Type B pancreatic cell (in vitro differentiated cells): ENCODE measurements at places on chromosomes 7 and 10. TPM values are rescaled to one million over a fixed set of nuclear protein-coding genes. Genes with fewer than 3 reads are reported as not detected.

DNA sequence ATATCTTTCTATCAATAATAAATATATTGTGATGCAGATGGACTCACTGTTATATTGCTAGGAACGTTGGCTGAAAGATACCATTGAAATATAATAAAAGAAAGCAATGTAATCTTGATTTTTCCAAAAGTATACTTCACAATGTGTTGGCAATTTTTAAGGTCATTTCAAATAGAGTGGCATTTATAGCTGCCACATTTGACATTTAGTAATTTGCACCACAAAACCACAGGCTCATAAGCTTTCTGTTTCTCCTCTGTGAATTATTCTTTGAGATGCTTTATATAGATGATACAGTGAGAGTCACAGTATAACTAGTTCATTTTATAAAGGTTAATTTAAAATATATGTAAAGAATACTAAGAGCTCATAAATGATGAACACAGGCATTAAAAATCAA lies 44.6 kb downstream of the TMEM168 start:
- DNase-seq = no peak

GRCh38 chr10:90644165-90644564 lies 213.7 kb downstream of the HTR7 start:
- no peak for DNase-seq

GRCh38 chr7:73721377-73721817 lies 1.9 kb upstream of the STX1A start:
- no peak for DNase-seq

DNA sequence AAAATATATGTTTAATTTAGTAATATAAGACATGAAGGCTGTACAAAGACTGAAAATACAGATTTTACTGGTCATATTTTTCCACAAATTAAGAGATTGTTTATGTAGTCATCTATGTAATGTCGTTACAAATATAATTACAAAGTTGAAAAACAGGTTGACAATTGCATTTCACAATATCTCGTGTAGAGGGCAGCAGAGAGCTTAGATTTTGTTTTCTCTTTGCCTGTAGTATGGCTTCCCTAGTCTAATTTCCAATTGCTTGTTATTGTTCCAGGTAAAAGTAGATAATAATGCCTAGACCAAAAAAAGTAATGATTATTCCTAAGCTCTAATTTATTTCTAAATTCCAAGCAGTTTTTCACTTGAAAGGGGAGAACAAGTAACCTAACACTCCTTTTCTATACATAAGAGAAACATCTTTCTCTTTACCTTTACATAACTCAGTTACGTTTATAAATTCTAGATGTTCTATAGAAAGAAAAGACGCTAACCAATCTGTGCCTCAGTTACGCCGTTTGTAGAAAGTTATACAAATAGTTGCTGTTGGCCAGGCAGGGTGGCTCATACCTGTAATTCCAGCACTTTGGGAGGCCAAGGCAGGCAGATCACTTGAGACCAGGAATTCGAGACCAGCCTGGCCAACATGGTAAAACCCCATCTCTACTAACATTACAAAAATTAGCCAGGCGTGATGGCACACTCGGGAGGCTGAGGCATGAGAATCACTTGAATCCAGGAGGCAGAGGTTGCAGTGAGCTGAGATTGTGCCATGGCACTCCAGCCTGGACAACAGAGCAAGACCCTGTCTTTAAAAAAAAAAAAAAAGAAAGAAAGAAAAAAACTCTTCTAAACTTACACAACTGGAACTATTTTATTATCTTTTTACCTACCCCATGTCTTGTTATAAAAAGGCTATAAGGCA lies 30.0 kb downstream of the NET1 start:
- DNase-seq = no peak

DNA sequence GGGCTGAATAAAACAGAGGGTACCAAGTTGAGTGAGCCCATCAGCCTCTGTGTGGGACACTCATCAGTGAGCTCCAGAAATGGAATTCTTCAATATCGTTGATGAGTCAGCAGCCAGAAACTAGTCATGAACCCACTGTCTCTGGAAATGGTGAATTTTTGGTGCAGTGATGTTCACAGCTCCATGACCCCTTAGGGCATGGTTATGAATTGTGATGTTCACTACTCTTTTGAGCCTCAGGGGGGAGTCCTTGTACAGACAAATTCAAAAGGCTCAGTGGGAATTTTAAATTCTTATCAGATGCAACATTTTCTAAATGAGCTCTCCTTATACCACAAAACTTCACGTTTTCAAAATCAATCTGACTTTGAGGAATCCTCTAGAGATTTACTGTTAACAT lies 335.7 kb downstream of the PHTF2 start:
- no peak for DNase-seq

- DNase-seq = no peak
Measured at GRCh38 chr7:131108212-131108940, 219.3 kb upstream of the MKLN1 start.

DNA sequence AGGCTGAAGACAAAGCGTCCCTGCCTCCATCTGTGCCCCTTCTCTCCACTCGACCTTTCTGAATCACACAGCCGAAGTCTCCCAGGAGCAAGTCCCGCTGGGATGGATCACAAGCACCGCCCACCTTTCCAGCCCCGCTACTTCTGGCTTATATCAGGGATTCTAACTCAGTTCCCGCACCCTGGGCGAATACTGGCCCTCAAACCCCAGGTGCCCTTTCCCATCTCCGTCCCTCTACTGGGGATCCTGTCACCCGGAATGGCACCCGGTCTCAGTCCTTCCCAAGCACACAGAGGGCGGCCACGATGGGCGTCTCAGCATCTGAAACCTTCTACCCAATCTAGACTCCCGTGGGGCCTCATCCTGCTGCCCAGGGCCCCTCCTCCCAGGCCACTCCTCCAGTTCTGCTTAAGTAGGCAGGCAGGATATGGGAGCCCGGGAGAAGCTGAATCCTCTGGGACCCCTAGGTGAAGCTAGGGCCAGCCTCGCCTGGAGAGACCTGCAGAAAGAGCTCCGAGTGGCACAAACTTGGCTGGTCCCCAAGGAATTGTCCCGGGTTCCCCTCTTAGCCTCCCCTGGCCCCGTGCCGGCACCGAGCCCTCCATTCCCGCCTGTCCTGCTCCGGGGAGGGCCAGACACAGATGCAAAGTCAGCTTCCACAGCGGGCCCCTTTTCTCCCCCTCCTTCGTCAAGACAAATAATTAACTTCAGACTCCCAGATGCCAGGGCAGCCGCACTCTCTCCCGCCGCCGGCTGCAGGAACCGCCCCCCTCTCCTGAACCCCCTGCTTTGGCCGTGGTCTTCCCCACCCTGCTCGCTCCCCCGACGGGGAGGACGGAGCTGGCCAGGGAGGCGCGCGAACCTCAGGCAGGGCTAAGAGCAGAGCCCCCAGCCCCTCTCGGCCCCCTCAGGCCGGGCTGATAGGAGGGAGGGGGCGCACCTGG lies 612 bp downstream of the KCP start:
- no peak for DNase-seq

DNA sequence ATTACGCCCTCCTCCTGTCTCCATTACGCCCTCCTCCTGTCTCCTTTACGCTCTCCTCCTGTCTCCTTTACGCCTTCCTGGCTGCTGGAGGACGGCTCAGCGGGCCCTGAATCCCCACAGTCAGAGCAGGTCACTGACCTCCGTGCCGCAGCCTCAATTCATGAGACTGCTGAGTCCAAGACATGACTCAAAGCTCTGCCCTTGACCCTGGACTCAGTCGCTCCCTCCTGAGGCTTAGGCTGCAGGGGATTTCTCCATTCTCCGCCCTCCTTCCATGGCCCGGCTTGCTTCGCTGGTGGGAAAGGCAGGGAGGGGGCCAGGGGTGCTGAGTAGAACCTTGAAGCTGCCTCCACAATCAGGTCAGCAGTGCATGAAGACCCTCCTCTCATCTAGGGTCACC lies 21.0 kb upstream of the FOXL3 start:
- no peak for DNase-seq

DNA sequence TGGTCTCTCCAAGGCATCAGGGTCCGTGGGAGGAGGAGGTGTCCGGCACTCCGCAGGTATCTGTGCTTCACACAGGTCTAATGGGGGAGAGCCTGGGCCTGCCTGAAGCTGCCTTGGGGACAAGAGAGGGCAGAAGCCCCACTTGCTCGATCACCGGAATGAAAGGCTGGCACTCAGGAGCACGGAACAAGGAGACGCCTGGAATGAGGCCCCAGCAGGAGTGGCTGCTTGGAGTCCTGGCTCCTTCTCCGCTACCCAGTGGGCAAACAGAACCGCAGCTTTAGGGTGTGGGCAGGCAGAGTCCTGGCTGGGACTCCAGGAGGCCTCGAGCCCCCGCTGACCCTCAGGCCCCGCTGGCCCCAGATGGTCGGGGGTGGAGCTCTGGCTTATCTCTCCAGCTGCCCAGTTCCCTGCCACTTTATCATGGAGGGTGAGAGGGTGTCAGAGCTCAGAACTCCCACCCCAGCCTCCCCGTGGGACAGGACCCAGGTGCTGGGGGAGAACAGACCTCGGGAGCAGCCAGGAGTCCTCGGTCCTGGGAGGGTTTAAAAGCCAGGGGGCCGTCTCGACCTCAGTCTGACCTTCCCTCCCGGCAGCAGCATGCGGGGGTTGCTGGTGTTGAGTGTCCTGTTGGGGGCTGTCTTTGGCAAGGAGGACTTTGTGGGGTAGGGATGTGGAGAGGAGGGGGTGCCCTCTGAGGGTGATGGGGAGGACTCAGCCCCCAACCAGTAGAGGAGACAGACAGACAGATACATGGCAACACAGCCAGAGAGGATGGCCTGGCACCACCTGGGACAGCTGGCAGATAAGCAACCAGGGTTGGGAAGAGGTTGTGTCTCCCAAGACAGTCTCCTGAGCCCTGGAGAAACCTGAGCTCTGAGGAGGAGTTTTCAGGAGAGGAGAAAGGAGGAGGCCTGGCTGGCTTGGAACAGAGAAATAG lies at the start of gene CPA1:
Gene CPA1 (plus strand): TSS at position 574 of the 940 bp plus-strand sequence. CDS start 27 bp downstream, at position 601.
- DNase-seq = no peak

DNA sequence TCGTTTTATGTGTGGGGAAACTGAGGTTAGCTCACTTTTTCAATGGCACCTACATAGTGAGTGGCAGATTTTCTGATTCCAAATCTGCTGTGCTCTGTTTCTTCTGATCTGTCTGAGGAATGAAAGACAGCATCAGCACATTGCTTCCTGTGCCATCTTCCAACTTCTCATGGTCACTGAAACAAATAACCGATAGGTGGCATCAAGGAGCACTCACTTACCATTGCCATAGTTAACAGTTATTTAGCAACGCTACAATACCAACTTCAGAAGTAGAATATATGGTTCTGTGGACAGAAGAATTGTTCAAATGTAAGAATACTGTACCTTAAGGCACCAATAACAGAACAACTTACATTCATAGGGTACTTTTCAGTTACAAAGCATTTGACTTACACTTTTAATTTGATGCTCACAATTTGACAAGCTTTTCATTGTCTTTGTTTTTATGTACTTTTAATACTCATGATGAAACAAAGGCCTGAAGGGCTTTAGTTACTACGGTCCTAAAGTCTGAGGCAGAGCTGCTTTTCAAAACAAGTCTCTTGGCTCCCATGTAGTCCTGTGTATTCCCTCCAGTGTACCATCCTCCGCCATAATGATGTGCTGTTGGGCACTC lies 228.9 kb upstream of the TCF7L2 start:
- DNase-seq = no peak

DNA sequence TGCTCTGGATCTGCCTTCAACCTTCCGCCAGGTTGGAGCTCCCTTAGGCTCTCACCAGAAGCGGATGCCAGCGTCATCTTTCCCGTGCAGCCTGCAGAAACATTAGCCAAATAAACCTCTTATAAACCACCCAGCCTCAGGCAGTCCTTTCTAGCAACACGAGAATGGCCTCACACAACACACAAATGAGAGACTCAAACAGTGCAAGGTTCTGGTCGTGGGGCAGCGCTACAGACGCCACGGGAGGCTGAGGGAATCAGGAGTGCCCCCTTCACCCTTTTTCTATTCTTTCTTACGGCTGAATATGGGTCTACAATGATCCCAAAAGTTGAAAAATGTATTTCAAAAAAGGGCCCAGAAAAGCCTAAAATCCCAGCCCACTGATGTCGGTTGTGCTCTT lies 96.4 kb downstream of the FOXL3 start:
- DNase-seq = no peak

GRCh38 chr10:12875100-12875499 lies 126.4 kb downstream of the CCDC3 start:
- no peak for DNase-seq

- DNase-seq = no peak
Measured at GRCh38 chr7:6250364-6250833, 22.0 kb downstream of the CYTH3 start.

- DNase-seq = no peak
Measured at GRCh38 chr10:31759124-31759798, 169.4 kb downstream of the ARHGAP12 start.

- no peak for DNase-seq
Measured at GRCh38 chr7:127819975-127820731, 168.2 kb downstream of the SND1 start.

DNA sequence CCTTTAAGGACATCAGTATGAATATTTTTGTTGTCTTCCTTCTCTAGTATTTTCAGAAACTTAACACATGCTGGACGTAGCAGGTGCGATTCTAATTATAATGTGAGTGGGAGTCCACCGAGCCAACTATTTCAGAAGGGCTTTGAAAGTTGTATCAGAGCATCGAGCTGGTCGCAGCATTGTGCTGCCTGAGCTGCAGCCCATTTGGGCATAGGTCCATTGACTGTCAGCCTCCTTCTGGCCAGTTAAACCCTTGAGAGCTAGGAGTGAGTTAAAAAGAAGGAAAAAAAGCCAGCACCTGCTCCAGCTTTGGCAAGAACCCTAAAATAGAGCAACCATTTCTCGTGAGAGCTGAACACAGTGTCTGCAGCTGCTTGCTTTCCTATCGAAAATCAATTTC lies 47.8 kb downstream of the SLC35G1 start:
- DNase-seq = no peak

DNA sequence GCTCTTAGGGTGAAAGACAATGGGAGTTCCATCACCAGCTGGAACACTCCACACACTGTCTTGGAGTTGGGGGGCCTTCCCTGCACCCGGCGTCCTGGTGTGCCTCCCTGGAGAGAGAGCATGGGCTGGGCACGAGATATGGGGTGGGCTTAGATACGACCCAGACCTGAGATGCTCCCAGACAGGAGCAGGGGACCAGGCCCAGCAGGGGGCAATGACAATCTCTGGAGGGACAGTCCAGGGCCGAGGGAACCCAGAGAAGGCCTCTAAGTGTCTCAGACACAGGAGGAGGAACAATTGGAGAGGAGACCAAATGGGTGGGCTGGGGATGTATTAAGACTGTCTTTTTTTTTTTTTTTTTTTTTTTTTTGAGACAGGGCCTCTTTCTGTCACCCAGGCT lies 40.0 kb downstream of the MYL10 start:
- peak; percentile 55 for DNase-seq

NKX1-2 gene
- total RNA-seq = 0.29 and 0.48 TPM in 2 replicates

ATOH7 gene
- 0.31 and 0.60 TPM in 2 replicates for total RNA-seq

OLAH gene
- not detected in 2 replicates for total RNA-seq

LSM5 gene
- total RNA-seq = 46.9 and 67.5 TPM in 2 replicates

IL2RA gene
- total RNA-seq = not detected in 2 replicates

PLAC9 gene
- 8.2 TPM in 1 of 2 replicates, not detected in the other for total RNA-seq

UNCX gene
- total RNA-seq = 0.48 TPM in 1 of 2 replicates, not detected in the other
